ENCODE measurements at places on chromosomes 4 and X. TPM values are rescaled to one million over a fixed set of nuclear protein-coding genes. Genes with fewer than 3 reads are reported as not detected.
A peak's percentile ranks its signal among the peaks of the same experiment; 100 is the strongest.

SPACA5 gene
- not detected for polyA plus RNA-seq

EDNRA gene
- polyA plus RNA-seq = 115 TPM

FRMD7 gene
- polyA plus RNA-seq = not detected

MAGEE2 gene
- polyA plus RNA-seq = 0.99 TPM

HAND2 gene
- polyA plus RNA-seq = 0.25 TPM

DNA sequence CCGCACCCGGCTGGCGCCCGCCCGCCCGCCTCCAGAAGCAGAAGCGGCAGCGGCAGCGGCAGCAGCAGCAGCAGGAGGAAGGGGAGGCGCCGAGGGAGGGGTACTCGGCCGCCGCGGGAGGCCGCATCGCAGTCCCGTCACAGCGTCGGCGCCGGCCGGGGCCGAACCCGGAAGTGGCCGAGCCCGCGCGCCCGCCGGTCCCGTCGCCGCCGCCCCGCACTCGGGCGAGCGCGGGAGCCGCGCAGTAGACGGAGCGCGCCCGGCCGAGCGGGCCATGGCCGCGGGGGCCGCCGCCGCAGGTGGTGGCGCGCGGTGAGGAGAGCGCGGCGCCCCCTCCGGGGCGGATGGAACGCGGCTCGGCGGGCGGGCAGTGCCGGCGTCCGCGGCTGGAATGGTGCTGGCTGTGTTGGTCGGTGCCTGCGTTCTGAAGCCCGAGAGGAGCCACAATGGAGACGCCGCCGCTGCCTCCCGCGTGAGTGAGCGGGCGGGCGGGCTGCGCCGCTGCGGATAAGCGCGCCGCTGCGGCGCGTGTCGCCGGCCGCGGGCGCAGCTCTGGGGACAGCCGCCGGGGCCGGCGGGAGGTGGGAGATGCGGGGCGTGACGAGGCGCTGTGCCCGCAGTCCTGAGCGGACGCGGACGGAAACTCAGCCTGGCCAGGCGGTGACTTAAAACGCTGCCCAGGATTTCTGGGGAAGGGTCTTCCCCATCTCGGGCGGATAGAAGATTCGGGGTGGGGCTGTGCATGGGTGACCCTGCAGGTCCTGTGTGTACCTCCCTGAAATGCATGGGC, at the start of gene KLHL2:
TSS of gene KLHL2 (plus strand) at position 131 of the 790 bp plus-strand sequence. CDS start at position 447, 316 bp downstream.
- DNase-seq = peak; percentile 73

- no peak for DNase-seq
Measured at GRCh38 chrX:71930298-71930697, 19.7 kb downstream of the NHSL2 start.

GRCh38 chrX:747176-747575, 116.6 kb downstream of the SHOX start:
- no peak for DNase-seq

DNA sequence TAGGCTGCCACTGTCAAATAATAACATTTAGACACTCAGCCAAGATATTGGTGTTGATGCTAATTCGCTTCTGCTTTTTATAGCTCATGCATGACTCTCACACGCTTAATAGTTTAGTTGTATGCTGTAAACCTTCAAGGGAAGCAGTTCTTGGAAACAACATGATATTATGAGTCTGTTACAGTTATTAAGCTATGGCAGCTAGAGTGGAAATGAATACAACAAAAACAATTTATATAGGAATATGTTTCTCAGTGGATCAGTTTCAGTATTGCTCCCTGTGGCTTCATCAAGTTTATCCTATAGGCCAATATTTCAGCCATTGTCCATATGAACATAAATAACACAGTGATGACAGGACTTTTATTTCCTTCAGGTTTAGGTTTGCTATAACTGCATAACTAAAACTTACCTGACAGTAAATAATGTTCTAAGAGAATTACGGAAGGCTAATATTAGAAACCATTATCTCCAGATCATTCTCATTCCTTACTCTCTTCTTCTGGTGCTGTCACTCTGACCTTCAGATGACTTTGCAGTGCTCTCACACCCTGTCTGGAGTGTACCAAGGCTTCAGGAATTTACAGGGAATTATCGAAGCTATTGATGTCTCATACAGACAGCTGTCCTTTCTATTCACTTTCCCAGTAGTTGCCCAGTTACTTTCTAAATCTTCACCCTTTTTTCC, 555.0 kb downstream of the ANKRD50 start:
- no peak for DNase-seq

GRCh38 chr4:180947425-180947824, 1295.8 kb upstream of the TENM3 start:
- DNase-seq = peak; percentile 40

DNA sequence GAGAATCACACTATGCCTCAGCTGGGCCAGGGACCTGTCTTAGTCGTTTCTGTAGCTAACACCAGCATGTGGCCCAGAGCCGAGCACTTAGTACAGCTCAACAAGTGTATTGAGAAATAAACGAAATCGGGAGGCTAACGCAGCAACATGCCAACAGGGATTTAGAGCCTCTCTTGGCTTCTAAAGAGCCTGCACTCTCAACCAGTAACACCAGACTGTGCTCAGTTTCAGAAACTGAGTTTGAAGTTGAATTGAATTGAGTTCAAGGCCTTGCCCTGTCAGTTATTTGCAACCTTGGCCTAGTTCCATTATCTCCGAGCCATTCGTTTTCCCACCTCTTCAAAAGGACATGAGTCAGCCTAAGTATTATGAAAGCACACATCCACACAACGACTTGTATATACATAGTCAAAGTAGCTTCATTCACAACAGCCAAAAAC, 71.3 kb upstream of the LDB2 start:
- no peak for DNase-seq

DNA sequence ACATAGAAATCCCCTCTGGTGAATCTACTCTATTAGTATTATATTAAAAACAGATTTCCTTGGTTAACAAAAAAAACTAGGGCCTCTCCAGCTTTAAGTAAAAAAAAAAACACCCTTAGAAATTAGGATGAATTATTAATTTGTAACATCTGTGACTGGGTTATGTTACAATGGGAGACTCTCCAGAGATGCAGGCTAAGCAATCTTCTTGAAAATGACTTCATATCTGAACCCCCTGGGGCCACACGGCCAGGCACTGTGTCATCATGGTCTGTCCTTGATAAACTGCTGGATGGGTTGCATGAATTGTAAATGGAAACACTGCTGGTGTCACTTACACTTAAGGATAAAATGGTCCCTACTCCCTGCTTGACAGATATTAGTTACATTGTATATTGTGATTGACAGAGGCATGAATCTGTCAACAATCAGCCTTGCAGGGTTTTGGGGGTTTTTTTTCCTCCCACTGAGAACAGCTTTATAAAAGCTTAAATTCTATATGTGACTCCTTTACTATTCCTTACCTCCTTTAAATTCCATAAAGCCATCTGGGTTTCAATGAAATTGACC, 49.1 kb downstream of the PRKG2 start:
- no peak for DNase-seq

GRCh38 chr4:35399912-35400311, 844.4 kb downstream of the ARAP2 start:
- DNase-seq = no peak

- no peak for DNase-seq
Measured at GRCh38 chrX:53587795-53588420, 98.6 kb downstream of the HUWE1 start.

DNA sequence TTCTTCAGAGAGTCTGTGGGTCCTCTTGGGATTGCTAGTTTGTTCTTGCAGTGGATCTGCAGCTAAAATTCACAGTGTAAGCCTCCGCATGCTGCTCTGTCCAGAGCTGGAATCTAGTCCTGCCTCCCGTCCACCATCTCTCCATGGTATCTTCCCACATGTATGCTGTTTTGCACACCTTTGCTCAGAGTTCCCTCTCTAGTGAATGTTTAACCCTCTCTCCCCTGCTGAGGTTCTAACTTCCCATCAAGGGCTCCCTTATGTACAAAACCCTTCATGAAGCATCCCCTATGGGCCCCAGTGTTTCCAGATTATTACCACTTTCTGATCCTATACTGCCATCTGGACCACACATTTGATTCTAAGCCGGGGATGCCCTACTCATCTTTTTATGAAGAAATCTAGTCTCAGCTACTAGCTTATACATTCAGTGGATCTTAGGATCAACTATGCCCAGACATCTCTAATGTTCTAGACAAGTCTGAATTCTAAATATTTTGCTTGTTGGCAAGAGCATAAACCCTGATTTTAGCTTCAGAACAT, 157.3 kb downstream of the CPEB2 start:
- no peak for DNase-seq

DNA sequence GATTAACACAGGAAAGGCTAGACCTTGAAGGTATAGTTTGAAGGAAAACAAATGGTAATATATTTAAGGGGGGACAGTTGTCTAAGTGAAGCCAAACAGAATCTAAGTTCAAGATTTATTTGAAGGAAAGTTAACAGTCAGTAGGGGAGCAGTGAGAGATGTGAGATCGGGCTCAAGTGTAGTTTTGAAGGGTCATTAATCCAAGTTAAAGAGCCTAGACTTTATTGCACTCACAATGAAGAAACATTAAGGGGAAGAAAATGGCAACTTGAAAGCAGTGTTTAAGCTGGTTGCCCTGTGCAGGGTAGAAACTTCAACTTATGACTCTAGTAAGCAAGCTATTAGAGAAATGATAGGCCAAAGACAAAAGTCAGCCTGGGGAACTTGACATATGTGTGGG, 1952.2 kb downstream of the PCDH7 start:
- DNase-seq = no peak

GRCh38 chr4:65370709-65371108, 299.6 kb downstream of the EPHA5 start:
- no peak for DNase-seq

DNA sequence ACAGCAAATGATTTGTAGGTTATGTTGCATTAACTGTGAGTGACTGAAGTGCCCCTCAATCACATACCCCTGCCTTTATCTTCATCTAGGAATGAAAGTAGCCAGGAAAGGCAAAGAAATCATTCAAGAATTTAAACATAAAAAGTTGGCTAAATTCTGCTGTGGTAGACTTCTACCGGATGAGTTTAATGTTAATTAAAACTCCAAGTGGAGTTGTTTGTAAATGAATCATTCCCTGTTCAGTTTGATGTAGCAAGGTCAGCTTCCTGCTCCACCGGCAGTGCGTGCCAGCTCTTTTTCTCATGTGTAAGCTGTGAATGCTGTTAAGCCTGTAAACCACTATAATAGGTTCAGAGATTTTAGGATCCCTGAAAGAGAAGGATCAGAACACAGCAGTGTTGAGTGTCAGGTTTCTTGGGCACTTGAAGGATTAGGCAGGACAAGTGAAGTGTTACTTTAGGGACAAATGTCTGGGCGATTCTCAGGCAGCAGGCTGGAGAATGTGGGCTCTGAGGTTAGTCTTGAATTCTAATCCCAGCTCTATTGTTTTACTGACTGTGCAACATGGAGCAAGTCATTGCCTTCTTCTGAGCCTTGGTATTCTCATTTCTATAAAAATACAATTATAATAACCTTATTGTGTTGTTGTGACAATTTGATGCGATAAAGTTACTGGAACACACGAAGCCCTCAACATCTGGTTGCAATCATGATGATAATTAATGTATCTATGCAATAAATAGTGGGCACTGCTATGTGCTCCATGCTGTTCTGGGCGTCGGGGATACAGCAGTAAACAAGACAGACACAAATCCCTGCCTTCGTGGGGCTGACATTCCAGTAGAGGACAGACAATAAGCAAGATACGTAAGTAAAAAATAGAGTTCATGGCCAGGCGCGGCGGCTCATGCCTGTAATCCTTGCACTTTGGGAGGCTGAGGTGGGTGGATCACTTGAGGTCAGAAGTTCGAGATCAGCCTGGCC, 112.0 kb downstream of the SHROOM3 start:
- peak; percentile 35 for DNase-seq

- DNase-seq = no peak
Measured at GRCh38 chrX:20433388-20433775, 166.7 kb upstream of the RPS6KA3 start.

GRCh38 chr4:83964996-83965541, 429.2 kb downstream of the GPAT3 start:
- no peak for DNase-seq

DNA sequence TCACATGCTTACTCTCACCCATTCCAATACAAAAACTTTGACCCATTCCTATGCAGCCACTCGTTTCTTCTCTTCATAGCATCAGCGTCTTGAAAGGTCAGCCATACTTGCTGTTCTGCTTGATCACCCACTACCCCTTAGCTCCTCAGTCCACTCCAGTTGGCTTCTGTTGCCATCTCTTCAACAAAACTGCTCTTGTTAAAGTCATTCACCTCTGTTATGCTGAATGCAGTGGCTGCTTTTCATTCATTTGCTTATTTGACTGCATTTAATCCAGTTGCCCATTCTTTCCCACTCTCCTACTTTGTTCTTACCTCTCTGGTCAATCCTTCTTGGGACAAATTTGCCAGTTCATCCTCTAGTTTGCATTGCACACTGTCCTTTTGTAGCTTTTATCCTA, 24.9 kb downstream of the CEP135 start:
- no peak for DNase-seq

DNA sequence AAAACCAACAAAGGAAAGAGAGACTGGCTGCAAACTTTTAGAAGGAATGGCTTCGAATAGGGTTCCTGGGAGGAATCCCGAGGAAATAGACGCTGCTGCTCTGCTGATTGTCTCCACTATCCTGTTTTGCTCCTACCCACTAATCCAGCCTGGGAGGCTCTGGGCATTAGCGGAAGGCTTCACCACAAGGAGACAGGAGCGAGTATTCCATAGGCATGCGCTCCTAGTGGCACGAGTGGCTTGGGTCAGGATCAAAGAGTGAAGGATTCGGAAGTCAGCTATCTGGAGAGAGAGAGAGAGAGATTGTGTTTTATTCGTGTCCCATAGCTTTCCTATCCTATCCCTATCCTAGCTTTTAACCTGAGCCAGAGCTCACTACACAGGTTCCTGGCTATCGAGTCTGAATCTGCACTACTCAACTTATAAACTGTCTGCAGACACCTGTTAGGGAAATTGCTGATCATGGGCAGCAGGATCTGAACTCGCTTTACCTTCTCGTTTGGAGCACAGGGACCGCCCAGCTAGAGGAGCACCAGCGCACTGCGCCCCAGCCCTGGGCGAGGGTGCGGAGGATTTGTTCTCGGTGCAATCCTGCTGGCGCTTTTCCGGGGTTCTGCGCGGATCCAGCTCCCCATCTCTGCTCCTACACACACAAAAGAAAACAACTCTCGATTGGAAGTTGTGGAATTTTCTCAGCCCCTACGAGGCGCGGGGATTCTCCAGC, 740 bp upstream of the NPY2R start:
- peak; percentile 7 for DNase-seq

- DNase-seq = no peak
Measured at GRCh38 chr4:98653890-98654867, 4.2 kb downstream of the TSPAN5 start.

DNA sequence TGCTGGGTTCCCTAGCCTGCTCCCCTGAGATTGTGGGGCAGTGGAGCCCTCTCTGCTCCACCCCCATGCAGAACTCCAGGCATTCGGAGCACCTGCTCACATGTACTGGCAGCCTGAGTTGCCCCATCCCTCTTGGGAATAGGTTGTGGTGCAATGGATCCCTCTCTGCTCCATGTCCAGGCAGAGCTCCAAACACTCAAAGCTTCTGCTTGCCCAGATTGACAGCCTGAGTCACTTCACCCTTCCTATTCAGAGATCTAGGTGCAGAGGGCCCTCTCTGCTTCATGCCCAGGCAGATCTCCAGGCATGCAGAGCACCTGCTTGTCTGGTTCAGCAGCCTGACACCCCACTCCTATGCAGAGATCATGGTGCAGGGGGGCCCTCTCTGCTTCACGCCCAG, 18.6 kb upstream of the TEX13B start:
- DNase-seq = no peak

All from right lung (tissue), 10 donors.